ENCODE measurements at places on chromosomes 6 and 20.
A peak's percentile ranks its signal among the peaks of the same experiment; 100 is the strongest.

DNA sequence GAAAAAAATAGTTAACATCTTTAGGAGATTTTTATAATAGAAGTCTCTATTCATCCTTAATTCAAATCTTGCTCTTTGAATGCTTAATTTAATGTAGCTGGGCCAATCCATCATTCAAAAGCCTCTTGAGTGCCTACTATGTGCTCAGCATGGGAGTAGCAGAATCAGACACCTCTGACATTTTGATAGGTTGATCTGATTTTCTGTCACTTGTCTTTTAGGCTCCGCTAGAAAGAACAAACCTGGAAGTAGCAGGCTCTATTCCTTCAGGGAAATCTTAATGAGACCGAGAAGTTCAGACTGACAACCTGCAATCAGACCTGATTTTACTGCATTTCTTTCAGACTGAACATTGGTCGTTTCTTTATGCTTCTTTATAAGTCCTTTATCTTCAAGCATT lies 588.6 kb upstream of the MANEA start:
- no peak for DNase-seq

GRCh38 chr6:15246666-15247499 lies 1.0 kb downstream of the JARID2 start:
- DNase-seq = peak; percentile 49

GRCh38 chr6:130958468-130958867 lies 104.6 kb downstream of the EPB41L2 start:
- DNase-seq = peak; percentile 36

- no peak for DNase-seq
These were observed 31.9 kb upstream of the FAM83D start for GRCh38 chr20:38894091-38894847.

DNA sequence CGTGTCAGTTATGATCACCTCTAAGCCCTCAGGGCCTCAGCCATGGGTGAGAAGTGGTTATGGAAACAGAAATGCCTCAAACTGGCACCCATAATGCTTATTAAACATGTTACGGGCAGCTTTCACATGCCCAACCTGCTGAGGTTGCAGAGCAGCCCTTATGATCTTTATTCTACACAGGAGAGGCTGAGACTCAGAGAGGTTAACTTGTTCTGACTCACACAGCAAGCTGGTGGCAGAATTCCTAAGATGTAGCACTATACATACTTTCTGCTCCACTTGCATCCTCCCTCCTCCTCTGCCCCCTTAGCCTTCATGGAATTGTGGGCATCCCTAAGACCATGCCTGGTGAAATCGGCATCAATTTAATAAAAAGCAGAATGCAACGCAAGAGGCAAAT lies 34.7 kb upstream of the IGF2R start:
- peak; percentile 34 for DNase-seq

Measured in IMR-90 (cell line).